ENCODE measurements at places on chromosomes 3 and 15.
A peak's percentile ranks its signal among the peaks of the same experiment; 100 is the strongest.

- no peak for DNase-seq
Observed at GRCh38 chr3:79947469-79947868, 179.7 kb upstream of the ROBO1 start.

- no peak for DNase-seq
Observed at GRCh38 chr15:63918901-63919348, 85.2 kb upstream of the HERC1 start.

GRCh38 chr3:3893590-3893989 lies 94.4 kb downstream of the LRRN1 start:
- no peak for DNase-seq

- DNase-seq: peak; percentile 26
Observed at GRCh38 chr3:29871087-29871486, 590.2 kb downstream of the RBMS3 start.

GRCh38 chr15:60020736-60021135 lies 16.6 kb downstream of the FOXB1 start:
- DNase-seq: no peak

GRCh38 chr15:63059075-63059474 lies 16.5 kb downstream of the TPM1 start:
- DNase-seq: no peak

DNA sequence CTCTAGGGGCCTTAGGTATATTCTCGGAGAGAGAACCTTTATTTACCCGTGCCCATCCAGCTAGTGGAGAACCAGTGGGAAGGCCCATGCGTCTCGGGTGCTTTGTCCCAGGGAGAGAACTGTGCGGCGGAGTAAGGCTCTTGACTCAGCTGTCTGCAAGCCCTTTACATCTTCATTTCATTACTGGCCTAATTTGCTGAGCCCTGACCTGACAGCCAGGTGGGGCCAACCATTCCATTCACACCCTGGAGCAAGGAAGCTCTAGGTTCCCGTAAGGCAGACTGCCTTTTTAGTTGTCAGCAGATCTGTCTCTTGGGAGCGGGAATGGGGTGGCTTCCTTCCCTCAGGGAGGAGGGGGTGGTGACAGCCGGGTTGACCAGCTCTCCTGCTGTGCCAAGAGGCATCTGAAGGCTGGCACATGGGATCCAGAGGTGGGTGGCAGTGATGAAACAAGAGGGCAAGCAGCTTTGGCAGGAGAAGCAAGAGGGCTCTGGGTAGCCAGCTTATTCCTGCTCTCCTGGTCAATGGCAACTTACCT lies 36.4 kb downstream of the SV2B start:
- no peak for DNase-seq
